ENCODE measurements at places on chromosomes 12 and 14. TPM values are rescaled to one million over a fixed set of nuclear protein-coding genes. Genes with fewer than 3 reads are reported as not detected.
A peak's percentile ranks its signal among the peaks of the same experiment; 100 is the strongest.

DNA sequence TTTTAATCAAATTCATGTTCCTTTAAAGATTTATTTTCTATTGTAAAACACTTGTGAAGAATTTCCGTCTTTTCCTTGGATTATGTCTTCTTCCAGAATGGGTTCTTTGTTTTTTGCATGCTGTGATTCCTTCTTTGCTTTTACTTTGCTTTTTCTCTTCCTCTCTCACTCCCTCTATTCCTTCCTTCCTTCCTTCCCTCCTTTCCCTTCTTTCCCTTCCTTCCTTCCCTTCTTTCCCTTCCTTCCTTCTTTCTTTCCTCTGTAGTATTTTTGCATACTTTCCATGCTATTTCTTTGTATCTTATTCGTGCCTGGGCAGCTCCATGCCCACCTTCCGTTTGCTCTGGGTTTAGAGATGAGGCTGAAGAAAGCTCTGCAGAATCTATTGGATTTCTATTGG, 21.6 kb upstream of the FGF23 start:
- no peak overlapping the region for H3K4me3 ChIP-seq
- no peak for DNase-seq
- no peaks in the 10 kb centered on the region for H3K27me3 ChIP-seq
- H3K4me1 ChIP-seq: no peaks in the 10 kb centered on the region
- H3K27ac ChIP-seq: no peak overlapping the region

Gene TNFRSF1A
- total RNA-seq: 311 TPM

- H3K36me3 ChIP-seq: no peaks in the 10 kb centered on the region
- H3K4me3 ChIP-seq: peak overlapping the region; percentile 77
- peaks cover 39% of the 10 kb centered on the region for H3K4me1 ChIP-seq
- H3K27me3 ChIP-seq: no peaks in the 10 kb centered on the region
- peak overlapping the region; percentile 100 for H3K27ac ChIP-seq
Measured at GRCh38 chr14:77031759-77032490, 3.4 kb upstream of the IRF2BPL start.

DNA sequence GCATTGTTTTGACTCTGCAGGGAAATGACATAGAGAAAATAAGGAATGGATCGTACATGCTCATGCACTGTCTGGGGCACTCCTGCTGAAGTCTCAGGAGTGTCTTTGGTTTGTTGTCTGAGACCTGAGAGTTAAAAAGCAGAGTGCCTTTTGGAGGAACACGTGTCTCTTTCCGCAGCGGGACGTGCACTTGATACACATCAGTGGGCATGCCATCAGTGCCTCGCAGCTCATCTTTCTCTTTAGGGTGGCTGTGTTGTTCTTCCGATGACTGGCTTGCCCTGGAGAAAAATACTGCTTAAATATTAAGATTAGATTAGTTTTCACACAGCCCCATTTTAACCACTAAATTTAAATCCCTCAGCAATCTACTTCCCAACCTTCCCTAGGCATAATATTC, 835.9 kb downstream of the DIO2 start:
- no peak overlapping the region for H3K4me3 ChIP-seq
- H3K27me3 ChIP-seq: no peaks in the 10 kb centered on the region
- no peak for DNase-seq
- no peaks in the 10 kb centered on the region for H3K4me1 ChIP-seq

DNA sequence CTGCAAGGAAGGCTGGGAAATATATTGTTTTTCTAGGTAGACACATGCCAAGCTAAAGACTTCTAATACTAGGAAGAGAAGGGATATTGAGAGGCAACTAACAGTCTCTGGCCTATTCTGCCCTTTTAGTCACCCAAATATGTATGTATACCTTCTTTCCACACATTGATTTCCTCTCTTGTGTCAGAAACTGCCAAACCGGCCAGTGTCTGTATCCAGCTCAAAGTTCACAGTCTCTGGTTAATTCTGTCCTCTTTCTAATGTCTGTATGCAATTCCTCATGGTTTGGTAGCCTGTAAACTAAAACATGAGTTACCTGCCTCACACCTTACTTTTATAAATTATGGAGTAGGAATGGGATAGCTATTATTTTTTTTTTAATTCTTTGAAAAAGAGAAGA, 25.2 kb upstream of the CPSF6 start:
- no peaks in the 10 kb centered on the region for H3K4me1 ChIP-seq
- H3K36me3 ChIP-seq: no peaks in the 10 kb centered on the region
- no peak overlapping the region for H3K4me3 ChIP-seq
- H3K27ac ChIP-seq: no peak overlapping the region

- no peak for DNase-seq
- H3K36me3 ChIP-seq: no peaks in the 10 kb centered on the region
- H3K4me3 ChIP-seq: no peak overlapping the region
- no peak overlapping the region for H3K27ac ChIP-seq
- no peaks in the 10 kb centered on the region for H3K27me3 ChIP-seq
Measured at GRCh38 chr14:90630171-90630806, 185.9 kb downstream of the TTC7B start.

Gene PTGR2
- 2.2 TPM for total RNA-seq

DNA sequence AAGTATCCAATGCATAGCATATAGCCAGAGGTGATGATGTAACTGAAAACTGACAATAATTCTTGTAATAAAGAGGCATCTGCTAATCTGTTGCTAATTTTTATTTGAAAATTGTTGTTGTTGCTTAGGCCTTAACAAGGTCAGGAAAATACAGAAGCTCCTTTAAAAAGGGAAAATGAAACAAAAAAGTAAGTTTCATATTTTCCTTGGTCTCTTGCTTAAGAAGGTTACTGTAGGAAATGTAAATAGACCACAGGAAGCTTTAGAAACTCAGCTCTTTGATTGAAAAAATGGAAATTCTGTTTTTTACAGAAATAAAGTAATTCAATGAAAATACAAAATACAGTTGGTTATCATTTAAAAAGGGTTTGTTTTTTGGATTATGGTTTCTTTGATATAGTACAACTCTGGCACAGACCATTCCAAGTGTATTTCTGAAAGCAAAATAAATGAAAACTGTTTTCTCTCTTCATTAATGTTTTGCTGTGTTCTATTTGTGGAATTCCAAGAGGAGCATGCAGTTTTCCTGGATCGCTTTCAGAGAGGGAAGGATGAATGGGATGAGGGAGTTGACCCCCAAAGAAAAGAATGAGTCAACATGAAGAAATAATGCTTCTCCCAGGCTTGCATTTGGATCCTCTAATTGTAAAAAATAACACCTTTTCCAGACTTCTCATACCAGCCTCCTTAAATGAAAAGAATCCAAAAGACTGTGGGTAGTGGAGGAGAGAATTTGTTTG, 398.0 kb upstream of the FAR2 start:
- no peak for DNase-seq
- H3K27me3 ChIP-seq: no peaks in the 10 kb centered on the region
- H3K4me1 ChIP-seq: no peaks in the 10 kb centered on the region
- H3K36me3 ChIP-seq: no peaks in the 10 kb centered on the region
- no peak overlapping the region for H3K4me3 ChIP-seq

Gene DCN
- total RNA-seq: 869 TPM

Gene INSM2
- not detected for total RNA-seq

DNA sequence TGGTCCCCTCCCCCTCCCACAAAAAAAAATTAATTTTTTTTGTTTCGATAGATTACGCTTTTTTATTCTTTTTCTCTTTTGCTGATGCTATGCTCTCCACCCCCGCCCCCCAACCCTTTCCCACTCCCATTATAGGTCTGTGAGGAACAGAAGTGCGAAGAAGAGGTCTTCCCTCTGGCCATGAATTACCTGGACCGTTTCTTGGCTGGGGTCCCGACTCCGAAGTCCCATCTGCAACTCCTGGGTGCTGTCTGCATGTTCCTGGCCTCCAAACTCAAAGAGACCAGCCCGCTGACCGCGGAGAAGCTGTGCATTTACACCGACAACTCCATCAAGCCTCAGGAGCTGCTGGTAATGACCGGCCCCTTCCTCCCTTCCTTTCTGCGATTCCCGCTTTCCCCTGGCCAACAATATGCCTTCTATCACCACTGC, 2.3 kb downstream of the CCND2 start:
- no peaks in the 10 kb centered on the region for H3K27me3 ChIP-seq
- peak overlapping the region; percentile 88 for H3K27ac ChIP-seq
- peaks cover 35% of the 10 kb centered on the region for H3K4me1 ChIP-seq
- H3K36me3 ChIP-seq: peaks cover 19% of the 10 kb centered on the region
- DNase-seq: no peak

DNA sequence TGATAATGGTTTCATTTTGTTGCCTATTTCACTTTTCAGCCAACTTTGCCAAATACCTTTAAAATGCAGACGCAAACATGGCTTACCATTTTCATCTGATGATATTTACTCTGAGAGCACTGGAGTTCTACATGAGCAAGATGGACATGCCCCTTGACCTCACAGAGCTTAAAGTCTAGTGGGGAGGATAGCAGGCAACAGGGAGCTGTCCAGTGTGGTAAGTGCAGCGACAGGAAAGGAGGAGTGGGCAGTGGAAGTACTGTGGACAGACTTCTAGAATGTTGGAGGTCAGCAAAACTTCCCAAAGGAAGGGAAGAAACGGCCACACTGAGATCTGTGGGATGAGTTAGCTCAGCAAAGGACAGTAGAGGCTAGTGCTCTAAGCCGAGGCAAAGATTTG, 25.3 kb downstream of the LRIG3 start:
- H3K36me3 ChIP-seq: no peaks in the 10 kb centered on the region
- no peak overlapping the region for H3K27ac ChIP-seq
- no peaks in the 10 kb centered on the region for H3K27me3 ChIP-seq
- H3K4me1 ChIP-seq: peaks cover 4% of the 10 kb centered on the region

Gene LUM
- 257 TPM for total RNA-seq

Gene ESRRB
- not detected for total RNA-seq

Measured in thoracic aorta (tissue), 2 donors.